Right forelimb (tissue), 1 donor: ENCODE measurements at places on chromosomes 1 and 21.

DNA sequence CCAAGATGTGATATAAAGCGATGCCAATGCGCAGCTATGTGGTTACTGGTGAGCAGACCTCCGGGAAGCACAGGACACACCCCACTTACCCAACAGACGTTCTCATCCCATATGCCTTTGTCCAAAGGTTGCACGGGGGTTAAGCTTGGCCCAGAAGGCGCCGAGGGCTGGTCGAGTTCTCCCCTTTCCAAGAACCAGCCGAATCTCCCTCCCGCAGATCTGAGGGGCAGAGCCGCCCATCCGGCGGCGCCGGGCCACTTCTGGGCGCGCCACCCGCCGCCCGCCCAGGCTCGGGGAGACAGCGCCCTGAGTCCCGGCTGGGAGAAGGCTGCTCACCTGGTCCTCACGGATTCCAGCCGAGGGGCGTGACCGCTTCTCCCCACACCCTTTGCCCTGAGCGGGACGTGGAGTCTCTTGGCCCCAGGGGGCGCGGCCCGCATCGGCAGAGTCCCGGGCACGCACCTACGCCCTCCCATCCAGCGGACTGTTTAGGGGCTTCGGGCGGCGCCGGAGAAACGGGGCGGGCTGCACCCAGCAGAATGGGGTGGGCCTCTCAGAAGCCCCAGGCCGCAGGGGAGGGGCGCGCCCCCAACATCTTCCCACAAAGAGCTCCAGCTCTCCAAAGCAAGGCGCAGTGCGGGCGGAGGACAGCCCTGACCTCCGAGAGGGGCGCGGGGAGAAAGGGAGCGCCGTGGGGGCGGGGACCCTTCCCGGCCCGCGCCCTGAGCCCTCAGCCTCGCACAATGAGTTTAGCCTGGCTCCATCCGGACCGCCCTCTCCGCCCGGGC lies 615 bp downstream of the GPR161 start:
- DNase-seq, result peak; percentile 68

DNA sequence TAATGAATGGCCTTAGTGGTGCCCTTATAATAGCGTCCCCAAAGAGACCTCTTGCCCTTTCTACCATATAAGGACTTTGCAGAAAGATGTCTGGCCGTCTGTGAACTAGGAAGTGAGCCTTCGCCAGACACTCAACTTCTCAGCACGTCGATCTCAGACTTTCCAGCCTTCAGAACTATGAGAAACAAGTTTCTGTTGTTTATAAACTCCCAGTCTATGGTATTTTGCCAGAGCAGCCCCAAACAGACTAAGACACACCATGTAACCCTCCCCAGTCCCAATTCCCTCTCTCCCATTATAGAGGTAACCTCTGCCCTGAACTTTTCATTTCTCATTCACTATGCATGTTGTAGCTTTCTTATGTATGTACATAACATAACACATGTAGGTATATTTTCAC lies 55.7 kb downstream of the NID1 start:
- no peak for DNase-seq

DNA sequence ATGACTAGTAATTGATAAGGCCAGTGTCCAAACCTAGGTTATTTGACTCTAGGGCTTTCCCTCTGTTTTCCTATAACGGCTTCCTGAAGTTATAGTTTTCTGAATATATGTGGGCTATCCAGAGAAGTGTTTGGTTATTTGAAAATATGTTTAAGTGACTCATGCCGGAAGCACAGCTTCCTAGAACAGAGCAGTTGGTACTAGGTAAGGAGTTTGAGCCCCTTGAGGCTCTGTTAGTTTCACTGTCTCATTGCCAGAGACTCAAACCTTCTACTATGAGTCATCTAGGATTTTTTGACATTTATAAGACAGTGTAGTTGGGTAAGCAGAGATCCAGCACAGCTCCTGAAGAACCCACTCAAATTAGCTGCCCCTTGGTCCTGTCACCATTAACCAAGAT lies 27.1 kb upstream of the LEPR start:
- no peak for DNase-seq

DNA sequence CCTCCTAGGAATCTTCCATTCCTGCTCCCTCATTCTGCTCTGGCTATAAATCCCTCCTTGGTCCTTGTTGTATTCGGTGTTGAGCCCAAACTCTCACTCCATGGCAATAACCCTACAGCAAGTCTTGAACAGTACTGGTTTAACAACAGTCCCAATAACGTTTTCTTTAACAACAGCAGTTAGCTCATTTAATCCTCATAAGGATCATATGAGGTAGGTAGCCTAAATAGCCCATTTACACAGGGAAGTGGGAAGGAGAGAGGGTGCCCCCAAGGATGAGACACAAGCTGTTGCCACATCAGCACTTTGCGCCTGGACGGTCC lies 444 bp upstream of the AGTRAP start:
- DNase-seq, result no peak

DNA sequence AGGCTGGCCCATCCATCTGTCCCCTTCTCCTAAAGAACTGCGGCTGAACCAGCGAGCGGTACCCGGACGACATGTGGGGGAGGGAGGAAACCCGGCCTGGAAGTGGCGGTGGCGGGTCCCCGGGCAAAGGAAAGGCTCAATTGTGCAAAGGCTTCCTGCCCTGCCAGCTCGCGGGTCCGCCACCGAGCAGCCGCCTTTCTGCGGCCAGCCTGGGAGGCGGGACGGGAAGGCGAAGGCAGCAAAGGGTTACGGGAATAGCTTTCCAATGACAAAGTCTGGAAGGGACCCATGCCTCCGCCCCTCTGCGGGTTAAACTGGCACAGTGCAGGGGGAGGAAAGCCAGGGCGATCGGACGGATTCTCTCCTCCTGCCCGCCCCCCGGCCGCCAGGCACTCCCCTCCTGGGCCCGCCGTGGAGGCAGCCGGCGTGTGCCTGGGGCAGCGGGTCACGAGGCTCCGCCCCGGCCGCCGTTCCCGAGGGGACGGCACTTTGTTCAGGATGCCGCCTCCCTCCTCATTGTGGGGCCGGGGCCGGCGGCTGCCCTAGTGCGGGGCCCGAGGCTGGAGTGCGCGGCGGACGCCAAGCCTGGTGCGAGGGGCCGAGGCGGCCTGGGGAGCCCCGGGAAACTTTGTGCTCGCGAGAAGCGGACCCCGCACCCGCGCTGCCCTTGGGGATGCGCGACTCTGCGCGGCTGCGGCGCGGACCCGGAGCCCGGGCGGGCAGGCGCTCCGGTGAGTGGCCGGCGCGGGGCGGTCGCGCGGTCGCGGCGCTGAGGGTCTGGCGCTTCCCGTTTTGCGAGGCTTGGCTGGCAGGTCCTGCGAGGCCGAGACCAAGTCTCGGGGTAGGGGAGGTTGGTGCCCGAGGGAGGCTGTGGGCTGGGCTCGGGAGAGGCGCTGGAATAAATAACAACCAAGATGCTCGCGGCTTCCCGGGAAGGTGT lies at the start of gene NAV1:
Gene NAV1 (plus strand): TSS at position 516 of the 940 bp plus-strand sequence. CDS start 83,758 bp downstream, outside the sequence.
- DNase-seq, result peak; percentile 80

GRCh38 chr1:67044631-67045270 lies 9.2 kb downstream of the SLC35D1 start:
- no peak for DNase-seq

GRCh38 chr1:162753998-162754585 lies 36.4 kb upstream of the HSD17B7 start:
- DNase-seq, result no peak
